Urinary bladder (tissue), 4 donors: ENCODE measurements at places on chromosomes 7 and 10. TPM values are rescaled to one million over a fixed set of nuclear protein-coding genes. Genes with fewer than 3 reads are reported as not detected.

LRRN3 gene
- total RNA-seq: 39.1 TPM

PRSS37 gene
- total RNA-seq: not detected

CREB3L2 gene
- total RNA-seq: 31.5 TPM

PNLIPRP2 gene
- not detected for total RNA-seq

HMX3 gene
- total RNA-seq: not detected

ATRNL1 gene
- total RNA-seq: 153 TPM

LMTK2 gene
- 12.4 TPM for total RNA-seq

SEMA3A gene
- 24.3 TPM for total RNA-seq

MYL10 gene
- total RNA-seq: 0.63 TPM

DNA sequence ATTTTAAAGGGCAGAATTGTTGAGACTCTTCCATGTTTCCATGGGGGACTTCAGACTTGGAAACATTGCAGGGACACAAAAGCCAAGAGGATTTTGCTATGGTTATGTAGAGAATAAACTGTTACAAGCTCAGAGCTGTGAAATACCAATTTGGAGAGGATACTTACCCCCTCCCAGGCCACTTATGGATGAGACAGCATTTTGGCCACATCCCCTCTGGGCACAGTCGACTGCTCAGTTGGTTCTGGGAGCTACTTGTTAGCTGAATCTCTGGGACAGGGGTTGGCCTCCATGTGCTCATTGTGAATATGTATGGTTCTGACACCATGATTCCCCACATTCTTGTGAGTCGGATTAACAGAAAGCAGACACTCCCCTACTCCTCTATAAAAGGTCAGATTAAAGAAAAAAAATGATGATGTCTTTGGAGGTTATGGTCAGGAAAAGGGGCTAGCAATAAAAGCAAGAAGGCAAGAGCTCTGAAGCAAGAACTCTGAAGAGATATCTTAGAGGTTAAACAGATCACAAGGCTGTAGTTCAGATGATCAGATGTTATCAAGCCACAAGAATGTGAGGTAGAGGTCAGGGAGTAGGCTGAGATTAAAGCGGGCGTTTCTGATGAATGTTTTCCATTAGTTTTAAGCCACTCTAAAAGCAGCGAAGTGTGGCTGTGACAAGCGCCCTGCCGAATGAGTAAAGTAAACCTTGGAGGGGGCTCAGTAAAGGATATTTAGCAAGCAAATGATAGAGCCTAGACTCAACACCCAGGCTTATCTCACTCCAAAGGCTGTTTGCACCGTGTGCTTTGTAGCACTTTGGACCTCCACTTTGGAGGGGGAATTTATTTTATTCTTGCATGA is 17.2 kb downstream of the STAMBPL1 start:
- no peak for DNase-seq

DNA sequence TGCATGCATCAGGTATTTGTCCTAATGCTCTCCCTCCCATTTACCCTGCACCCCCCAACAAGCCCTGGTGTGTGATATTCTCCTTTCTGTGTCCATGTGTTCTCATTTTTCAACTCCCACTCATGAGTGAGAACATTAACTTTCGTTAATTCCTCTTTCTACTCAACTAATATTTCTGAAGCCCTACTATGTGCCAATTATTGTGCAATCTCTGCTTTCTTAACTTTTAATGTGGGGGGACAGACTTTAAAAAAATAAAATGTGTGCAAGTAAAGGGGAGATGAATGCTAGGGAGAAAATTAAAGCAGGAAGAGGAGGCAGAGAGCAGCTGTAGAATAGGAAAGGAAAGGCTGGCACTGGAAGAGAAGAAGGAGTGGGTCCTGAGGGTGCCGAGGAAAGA is 954.0 kb upstream of the C7orf33 start:
- no peak for DNase-seq

GRCh38 chr10:1160561-1161314 is 104.6 kb downstream of the WDR37 start:
- no peak for DNase-seq

- no peak for DNase-seq
These were observed 72.7 kb downstream of the PLCE1 start for GRCh38 chr10:94066411-94066810.

GRCh38 chr7:4083513-4083912 is 598.6 kb upstream of the FOXK1 start:
- no peak for DNase-seq

GRCh38 chr7:86978808-86979506 is 80.5 kb downstream of the ELAPOR2 start:
- no peak for DNase-seq

GRCh38 chr7:29116361-29117200 is 29.8 kb downstream of the CPVL start:
- no peak for DNase-seq

- DNase-seq: no peak
These were observed 17.7 kb upstream of the WIPI2 start for GRCh38 chr7:5172196-5172775.

- no peak for DNase-seq
These were observed 897.2 kb downstream of the CNTNAP2 start for GRCh38 chr7:147013825-147014224.

GRCh38 chr10:77160679-77161078 is 476.9 kb downstream of the KCNMA1 start:
- DNase-seq: no peak

DNA sequence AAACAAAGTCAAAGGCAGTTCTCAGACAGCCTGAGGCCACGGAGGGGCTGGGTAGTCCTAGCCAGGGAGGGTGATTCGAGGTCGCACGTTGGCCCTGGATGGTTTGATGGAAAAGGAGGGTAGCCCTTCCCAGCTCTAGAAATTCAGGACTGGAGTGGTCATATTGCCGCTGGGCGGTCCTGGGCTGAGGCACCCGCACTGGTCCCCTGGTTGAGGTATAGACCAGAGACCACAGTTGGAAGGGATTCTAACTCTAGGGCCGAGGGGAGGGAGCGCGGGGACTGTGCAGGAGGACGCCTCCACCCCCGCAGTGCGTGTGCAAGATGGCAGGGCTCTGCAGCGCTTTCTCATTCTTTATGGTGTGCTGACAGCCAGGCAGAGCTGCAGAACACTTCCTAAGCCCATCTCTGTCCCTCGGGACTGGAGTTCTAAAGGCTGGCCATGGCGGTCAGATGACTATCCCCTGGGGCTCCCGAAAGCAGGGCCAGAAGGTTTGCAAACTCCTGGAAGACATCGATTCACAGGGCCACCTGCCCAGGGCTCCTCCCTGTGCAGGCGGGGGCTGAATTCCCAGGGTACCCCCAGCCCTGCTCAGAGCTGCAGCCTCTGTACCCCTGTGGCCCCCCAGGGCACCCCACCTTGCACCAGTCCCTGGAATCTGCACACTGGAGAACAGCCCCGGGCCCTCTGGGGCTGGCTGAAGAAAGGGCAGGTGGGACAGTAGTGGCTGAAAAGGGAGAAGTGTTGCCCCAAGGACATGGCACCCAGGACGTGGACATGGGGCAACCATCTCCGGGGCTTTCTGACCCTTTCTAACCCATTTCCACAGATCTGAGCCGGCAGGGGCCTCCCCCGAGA is 51.0 kb upstream of the ELN start:
- no peak for DNase-seq

DNA sequence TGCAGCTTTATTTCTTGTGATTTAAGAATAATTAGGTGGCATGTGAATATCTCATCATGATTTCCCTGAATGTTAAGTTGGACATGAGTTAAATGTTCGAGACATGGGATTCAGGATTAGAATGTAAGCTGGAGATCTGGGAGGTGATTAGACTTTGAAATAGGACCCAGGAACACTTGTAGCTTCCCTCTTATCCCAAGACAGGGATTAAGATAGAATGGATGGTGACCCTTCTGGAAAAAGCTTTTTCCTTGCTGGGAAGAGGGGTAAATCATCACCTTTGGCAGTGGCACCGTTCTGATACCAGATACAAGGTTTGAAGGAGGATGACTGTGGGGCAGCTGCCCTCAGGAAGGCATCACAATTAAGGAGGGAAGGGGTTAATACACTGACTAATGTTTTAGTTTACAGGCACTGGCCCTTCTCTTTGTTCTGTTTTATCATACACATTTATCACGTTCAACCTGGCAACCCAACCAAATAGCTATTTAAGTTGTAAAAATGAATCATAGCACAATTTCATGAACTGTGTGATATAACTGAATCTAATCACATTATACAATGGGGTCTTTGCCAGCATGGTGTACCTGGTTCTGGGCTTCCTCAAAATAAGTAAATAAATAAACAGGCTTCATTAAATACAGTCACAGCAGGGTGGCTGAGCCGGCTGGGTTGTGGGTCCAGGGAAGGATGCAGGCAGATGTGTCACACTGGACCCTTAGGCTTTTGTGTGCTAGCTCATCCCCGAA is 212.7 kb downstream of the LRMDA start:
- no peak for DNase-seq

DNA sequence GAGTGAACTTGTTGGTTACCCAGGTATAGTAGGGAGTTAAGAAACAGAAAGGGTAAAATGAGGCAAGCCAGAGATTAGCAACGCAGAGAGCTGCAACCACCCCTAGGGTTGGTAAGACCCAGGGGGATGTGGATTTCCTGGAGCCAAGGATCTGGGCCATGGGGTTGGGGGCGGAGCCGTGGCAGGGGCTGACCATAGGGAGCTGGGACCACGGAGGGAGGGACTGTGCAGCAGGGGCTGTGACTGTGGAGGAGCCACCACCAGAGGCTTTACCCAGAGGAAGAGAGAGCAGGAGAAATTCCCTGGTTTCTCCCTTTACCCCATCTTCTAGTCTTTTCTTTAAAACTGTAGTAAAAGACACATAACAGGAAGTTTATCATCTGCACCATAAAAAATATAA is 58.6 kb upstream of the BAIAP2L1 start:
- DNase-seq: no peak

GRCh38 chr10:36336315-36336714 is 694.2 kb upstream of the FZD8 start:
- DNase-seq: no peak

GRCh38 chr10:23358357-23358756 is 13.8 kb upstream of the C10orf67 start:
- DNase-seq: no peak
